Stimulated activated CD8-positive, alpha-beta memory T cell treated with anti-CD3 and anti-CD28 coated beads, Interleukin-4, amount 100 ng/mL, for 1 hour (primary cell): ENCODE measurements at places on chromosomes 5 and 9.

GRCh38 chr9:99509065-99509745 is 287.1 kb downstream of the SEC61B start:
- no peak for DNase-seq

- DNase-seq: no peak
These were observed 1.3 kb downstream of the ARSB start for GRCh38 chr5:78983601-78984438.

DNA sequence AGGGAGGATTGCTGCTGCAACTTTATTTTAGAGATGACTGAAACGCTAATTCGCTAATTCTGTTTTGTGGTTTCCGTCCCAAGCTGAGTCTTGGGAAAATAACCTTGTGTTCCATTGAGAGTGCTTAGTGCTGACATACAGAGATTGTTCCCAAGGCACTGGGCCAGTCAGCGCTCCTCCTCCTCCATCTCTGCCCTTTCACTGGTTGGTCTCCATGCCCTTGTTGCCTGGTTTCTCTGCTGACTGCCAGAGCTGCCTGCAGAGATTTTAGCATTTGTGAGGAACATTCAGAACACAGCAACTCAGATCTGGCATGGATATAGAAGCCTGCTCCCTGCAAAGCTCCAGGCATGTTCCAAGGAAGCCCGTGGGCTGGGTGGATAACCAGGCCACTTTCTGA is 126.0 kb upstream of the IRX2 start:
- no peak for DNase-seq

DNA sequence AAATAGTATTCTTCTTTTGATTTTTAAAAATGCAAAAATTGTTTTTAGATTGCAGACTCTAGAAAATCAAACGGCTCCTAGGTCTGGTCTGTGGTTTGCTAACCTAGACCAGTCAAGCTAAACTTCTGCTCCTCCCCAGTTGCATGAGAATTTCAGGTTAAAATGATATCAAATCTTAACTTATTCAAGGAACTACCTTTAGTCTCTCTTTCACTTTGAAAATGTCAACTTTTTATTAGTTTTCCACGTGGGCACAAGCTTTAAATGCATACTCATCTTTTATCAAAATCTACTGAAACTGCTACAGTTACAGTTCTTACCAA is 8.8 kb downstream of the CAMK4 start:
- no peak for DNase-seq
